ENCODE measurements at places on chromosomes 12 and 14.

DNA sequence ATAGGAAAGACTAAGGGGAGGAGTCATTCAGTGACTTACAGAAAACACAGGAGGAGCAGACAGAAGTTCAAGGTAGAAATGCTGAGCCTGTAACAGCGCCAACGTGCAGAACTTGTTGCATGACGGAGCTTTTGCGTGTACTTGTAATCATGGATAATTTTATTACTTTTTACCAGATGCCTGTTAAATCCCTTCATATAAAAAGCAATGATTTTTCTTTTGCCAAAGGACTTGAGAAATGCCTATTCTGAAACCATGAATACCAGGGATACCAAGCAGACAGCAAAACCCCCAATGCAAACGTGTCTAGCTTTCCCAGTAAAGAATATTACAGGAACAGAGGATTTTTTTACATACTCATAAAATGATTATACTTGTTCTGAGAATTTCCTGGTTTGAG is 163.6 kb upstream of the GSC start:
- no peak for DNase-seq

GRCh38 chr12:52670961-52671360 is 9.2 kb downstream of the KRT1 start:
- DNase-seq: no peak

DNA sequence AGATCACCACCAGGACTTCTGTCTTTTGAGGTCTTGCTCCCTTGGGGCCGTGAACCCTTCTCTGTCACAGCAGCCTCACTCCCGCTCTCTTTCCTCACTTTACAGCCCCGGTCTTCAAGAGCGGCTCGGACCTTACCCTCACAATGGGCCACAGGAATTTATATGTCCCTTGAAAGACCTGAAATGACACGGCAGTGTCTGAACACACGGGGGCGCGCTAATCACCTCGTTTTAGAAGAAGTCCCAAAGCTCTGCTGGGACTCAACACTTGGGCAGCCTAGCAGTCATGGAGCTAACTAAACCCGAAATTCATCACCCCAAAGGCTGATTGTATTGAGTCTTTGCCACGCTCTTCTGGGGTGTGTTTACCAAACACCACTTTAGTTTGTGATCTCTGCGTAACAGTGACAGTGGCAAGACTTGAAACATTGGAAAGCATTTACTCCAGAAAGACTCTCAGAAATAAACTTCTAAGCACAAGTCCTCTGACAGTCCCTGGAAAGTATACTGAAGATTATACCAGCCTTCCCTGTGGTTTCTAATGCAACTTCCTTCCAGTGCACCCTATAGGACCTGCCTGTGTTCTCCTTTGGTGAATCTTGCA is 29.0 kb downstream of the SERPINA11 start:
- peak; percentile 46 for DNase-seq

DNA sequence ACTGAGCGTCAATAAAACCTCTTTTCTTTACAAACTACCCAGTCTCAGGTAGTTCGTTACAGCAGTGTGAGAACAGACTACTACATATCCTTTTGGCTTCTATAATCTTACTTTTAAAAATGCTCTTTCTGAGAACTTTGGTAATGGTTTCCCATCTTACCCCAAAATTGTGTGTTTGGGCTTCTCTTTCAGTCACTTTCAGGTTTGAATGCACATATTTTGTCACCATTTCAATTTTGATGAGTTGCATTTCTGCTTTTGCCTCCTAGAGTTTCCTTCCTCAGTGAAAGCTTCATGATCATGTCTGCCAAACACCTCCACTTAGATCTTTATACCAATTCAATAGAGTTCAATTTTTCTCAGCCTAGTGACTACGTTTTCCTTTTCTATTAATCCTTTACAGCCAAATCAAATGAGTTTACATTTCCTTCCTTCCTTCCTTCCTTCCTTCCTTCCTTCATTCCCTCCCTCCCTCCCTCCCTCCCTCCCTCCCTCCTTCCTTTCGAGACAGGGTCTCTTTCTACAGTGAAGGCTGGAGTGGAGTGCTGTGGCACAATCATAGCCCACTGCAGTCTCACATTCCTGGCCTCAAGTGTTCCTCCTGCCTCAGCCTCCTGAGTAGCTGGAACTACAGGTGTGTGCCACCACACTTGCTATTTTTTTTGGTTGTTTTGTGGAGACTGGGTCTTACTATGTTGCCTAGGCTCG is 124.9 kb downstream of the BCAT1 start:
- no peak for DNase-seq

- DNase-seq: peak; percentile 75
Measured at GRCh38 chr14:73696466-73697400, 17.5 kb downstream of the PNMA1 start.

DNA sequence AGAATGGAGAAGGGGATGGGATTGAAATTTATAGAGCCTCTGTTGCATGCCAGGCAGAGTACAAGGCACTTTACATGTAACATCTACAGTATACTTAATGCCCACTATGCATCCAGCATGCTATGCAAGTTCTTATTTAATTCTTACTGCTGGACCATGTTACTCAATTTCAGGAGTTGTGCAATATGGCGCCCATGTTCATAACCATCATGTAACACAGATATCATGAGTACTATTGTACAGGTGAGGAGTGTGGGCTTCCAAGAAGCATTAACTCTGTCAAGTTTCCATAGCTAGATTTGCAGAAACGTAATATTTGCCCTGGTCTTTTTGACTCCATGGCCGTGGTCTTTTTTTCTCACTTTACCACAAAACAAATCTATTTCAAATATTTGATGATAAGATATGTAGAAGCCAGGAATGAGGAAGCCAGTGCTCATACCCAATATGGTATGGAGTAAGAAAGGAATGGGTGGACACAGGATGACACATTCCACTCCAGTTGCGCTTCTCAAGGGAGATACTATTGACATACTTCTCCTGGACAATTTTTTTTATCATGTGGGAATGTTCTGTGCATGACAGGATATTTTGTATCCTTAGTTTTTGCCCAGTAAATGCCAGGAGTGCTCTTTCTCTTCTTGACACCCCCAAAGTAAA is 191.8 kb downstream of the C12orf75 start:
- no peak for DNase-seq

GRCh38 chr12:100404769-100405407 is 48.0 kb downstream of the SLC17A8 start:
- peak; percentile 36 for DNase-seq

- no peak for DNase-seq
Measured at GRCh38 chr12:4417455-4417854, 28.2 kb downstream of the FGF6 start.

- no peak for DNase-seq
Measured at GRCh38 chr14:106120101-106120500, 593.7 kb downstream of the TMEM121 start.

- no peak for DNase-seq
Measured at GRCh38 chr14:101064718-101065117, 161.2 kb upstream of the RTL1 start.

GRCh38 chr12:93870020-93870795 is 193.0 kb downstream of the CRADD start:
- DNase-seq: no peak
